Naive thymus-derived CD8-positive, alpha-beta T cell (primary cell): ENCODE measurements at places on chromosomes 3 and 15.

DNA sequence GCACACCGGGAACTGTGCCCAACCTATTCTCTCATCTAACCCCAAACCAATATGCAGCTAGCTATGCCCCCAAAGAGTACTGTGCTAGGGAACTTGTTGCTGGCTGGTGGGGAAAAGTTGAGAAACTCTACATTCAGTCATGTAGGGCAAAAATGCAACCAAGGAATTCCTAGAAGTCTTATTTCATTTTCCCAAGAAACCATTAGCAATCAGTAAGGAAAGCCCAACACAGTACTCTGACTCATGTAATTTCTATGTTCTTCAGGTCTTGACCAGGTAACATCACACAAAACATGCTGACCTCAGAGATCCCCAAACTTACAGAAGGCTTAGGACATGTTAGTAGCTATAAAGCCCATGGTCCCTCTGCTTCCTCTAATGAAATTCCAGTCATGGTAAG, 52.1 kb downstream of the TASOR start:
- H3K4me1 ChIP-seq: no peaks in the 10 kb centered on the region
- DNase-seq: no peak
- H3K27ac ChIP-seq: no peak overlapping the region
- H3K27me3 ChIP-seq: no peaks in the 10 kb centered on the region
- peaks cover 69% of the 10 kb centered on the region for H3K36me3 ChIP-seq

- DNase-seq: no peak
- no peaks in the 10 kb centered on the region for H3K36me3 ChIP-seq
- peaks cover 9% of the 10 kb centered on the region for H3K27me3 ChIP-seq
- no peaks in the 10 kb centered on the region for H3K4me1 ChIP-seq
- H3K4me3 ChIP-seq: no peak overlapping the region
Measured at GRCh38 chr3:75332794-75333193, 331.3 kb upstream of the FRG2C start.

DNA sequence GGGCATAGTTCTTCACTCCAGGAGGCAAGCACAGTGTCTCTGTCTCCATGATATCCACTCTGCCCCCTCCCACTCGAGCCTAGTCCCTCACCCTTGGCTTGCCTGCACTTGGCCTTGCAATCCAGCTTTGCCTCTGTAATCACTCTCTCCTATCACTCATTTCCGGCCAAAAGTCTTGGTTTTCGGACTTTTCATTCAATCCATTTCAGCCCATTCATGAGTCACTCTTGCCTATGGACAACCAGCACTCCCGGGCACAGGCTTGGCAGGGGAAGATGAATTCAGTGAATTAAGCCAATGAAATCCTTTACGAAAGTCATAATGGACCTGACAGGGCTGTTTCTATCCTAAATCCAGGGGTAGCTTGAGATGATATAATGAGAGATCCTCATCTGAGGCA, 21.7 kb downstream of the DAZL start:
- H3K4me3 ChIP-seq: no peak overlapping the region
- no peak for DNase-seq
- H3K4me1 ChIP-seq: no peaks in the 10 kb centered on the region
- H3K36me3 ChIP-seq: no peaks in the 10 kb centered on the region
- H3K27me3 ChIP-seq: no peaks in the 10 kb centered on the region

- no peak for DNase-seq
- H3K27me3 ChIP-seq: peaks cover 5% of the 10 kb centered on the region
- H3K4me3 ChIP-seq: no peak overlapping the region
- no peak overlapping the region for H3K27ac ChIP-seq
Measured at GRCh38 chr3:193470710-193471109, 84.0 kb downstream of the ATP13A4 start.

DNA sequence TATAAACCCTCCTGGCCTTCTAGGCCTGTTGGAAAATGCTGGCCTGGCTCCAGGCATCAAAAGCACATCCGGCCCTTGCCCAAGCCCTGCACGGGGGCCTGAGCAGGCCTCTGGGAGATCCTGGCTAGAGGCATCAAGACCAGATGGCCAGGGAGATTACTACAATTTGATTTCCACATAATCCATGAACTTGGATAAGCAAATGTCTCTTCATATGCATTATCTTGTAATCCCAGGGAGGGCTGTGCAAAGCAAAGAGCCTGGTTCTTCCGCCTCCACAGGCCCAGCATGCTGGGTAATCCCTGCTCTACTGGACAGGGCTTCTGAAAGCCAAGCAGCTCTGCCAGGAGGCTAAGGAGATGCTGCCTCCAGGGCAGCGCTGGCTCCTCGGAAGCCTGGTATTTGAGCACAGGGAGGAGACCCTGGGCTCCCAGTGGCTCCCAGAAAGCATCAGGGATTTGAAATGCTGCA, 18.2 kb downstream of the MRPL46 start:
- H3K27ac ChIP-seq: no peak overlapping the region
- H3K4me1 ChIP-seq: peaks cover 9% of the 10 kb centered on the region
- H3K36me3 ChIP-seq: peaks cover 4% of the 10 kb centered on the region
- DNase-seq: no peak
- peaks cover 10% of the 10 kb centered on the region for H3K27me3 ChIP-seq

GRCh38 chr3:178043084-178043483, 493.2 kb upstream of the KCNMB2 start:
- no peaks in the 10 kb centered on the region for H3K36me3 ChIP-seq
- no peak for DNase-seq
- H3K27me3 ChIP-seq: no peaks in the 10 kb centered on the region
- H3K4me3 ChIP-seq: no peak overlapping the region
- no peak overlapping the region for H3K27ac ChIP-seq
